ENCODE measurements at places on chromosomes 2 and 18.

DNA sequence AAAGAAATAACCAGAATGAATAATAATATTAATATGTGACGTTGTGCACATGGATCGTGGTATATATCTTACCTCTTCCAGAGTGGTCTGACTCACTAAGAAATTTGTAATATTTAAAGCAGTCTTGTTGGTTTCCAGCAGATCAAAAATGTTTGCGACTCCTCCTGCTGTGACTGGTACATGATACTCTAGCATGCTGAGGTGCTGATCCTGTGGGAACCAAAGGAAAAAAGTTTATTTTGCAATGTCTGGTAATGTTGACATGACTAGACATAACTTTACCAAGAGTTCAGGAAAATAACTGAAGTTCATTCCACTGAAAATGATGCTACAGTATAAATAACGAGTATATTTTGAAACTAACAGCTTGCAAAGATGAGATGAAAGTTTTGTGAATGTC lies 124.5 kb upstream of the BARD1 start:
- no peak for DNase-seq

DNA sequence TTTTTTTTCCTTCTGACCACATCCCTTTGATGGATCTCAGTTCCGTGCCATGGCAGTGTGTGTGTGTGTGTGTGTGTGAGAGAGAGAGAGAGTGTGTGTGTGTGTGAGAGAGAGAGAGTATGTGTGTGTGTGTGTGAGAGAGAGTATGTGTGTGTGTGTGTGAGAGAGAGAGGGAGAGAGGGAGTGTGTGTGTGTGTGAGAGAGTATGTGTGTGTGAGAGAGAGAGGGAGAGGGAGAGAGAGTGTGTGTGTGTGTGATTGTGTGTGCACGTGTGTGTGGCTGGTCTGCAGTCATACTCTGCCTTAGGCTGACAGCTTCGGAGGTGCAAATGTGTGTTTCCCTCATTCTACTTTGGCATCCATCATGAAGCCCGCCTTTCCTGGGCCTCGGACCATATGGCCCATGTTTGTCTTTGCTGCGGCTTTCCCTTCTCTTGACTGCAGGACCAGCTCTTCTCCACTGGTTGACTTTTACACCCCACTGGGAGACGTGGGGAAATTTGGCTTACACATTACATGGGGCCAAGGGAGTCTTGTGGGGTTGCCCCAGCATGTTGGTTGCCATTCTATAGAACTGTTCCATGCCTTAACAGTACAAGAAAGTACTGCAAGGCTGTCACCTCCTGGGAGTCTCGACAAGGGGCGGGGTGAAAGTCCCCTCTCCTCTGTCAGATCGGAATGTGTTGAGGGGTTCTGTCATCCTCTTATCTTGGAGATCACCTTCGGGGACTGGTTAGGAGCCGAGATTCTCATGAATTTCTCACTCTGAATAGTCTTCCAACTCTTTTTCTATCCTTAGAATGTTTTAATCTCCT lies 21.6 kb downstream of the TSN start:
- no peak for DNase-seq

DNA sequence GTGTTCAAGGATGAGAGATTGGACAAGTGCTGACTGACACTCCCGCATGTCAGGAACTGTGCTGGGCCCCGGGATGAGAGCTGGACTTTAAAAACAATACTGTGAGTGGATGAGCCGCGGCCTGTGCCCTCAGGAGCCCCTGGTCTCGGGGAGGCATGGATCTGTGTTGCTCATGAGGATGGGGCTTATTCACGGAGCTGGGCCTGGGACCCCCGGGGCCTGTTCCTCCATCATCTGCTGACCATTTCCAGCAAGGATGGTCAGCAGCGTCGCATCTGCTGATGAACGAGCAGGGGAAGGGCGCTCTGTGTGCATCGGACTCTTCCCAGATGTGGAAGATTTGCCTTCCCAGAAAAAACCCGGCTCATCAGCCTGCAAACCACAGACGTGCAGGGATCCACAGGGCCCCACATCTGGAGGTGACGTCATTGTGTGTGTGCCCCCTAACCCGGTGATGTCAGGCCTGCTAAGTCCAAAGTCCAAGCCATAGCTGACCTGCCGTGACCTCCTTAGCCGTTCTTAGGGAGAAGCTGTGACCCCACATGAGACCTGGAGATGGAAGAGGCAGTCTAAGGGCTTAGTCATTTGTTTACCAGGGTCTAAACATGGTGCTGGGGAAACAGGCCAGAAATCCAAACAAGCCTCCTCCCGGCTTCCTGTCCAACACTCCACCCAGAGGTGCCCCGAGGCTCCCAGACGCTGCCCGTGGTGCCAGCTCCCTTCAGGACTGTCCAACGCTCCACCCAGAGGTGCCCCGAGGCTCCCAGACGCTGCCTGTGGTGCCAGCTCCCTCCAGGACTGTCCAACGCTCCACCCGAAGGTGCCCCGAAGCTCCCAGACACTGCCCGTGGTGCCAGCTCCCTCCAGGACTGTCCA lies 143.9 kb downstream of the PXDN start:
- DNase-seq, result no peak

DNA sequence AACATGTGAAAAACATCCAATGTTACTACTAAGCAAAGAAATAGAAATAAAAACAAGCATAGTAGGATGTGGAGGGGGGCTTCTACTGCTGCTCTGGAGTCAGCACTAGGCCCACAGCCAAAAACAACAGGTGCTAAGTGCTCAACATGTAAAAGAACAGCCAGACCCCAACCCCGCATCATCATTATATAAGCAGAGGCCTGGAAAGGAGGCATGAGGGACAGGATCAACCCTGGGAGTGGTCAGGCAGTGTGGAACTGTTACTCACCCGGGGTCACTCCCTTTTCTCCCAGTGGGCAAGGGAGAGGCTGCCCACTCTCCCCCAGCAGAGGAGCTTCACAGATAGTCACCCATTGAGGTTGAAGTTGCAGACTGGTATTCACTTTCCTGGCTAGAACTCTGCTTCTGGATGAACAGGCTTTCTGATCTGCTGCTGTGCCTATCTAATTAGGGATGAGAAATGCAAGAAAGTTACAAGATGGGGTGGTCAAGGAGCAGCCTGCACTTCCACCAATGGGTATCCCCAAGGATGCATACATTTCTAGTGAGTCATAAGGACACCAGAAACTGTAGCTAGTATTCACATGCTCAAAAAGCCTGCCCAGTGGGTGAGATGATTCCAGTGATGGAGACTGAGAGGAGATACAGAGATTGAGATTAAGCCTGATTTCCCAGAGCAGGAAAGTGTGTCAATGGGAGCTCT lies 480.1 kb upstream of the TCF4 start:
- DNase-seq, result no peak

GRCh38 chr2:105488285-105488684 lies 89.4 kb upstream of the FHL2 start:
- DNase-seq, result no peak

- no peak for DNase-seq
These were observed 8.4 kb downstream of the TMEM247 start for GRCh38 chr2:46487667-46488335.

DNA sequence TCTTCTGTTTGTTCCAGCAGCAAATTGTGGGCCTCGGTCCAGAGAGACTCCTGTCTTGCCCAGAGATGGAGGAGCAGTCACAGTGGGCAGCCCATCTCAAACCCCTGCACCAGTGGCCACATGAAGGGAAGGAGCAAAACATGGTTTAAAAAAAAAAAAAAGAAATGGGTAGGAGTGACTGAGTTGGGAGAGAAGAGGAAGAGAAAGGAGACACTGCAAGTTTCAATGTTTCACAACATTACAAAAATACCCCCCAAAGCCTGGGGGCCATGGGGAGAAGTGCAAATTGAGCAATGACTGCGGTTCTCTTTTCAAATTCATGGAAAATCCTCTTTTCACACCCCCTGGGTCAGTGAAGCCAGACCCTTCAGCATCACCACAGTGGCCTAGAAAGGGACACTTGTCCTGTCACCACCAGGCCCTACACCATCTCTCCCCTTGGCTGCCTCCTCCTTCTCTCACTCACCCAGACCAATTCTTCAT lies 117.1 kb downstream of the ZFP36L2 start:
- no peak for DNase-seq
